Skin of body (tissue), 3 donors: ENCODE measurements at places on chromosomes 5 and 9.

GRCh38 chr5:1255081-1255561 lies 29.9 kb downstream of the SLC6A18 start:
- no peak for DNase-seq

- peak; percentile 84 for DNase-seq
Observed at GRCh38 chr5:131776450-131776849, 20.4 kb downstream of the FNIP1 start.

GRCh38 chr5:32232441-32233219 lies 58.5 kb upstream of the GOLPH3 start:
- peak; percentile 23 for DNase-seq

DNA sequence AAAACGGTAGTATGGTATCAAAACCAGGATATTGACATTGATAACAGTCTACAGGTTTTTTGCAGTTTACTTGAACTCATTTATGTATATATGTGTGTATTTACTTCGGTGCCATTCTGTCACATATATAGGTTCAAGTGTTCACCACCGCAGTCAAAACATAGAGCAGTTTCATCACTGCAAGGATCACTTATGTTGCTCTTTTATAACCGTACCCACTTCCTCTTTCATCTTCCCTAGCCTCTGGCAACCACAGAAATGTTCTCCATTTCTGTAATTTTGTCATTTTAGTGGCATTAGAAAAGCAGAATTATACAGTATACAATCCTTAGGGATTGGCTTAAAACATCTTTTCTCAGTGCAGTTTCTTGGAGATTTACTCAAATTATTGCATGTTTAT lies 90.3 kb downstream of the SH3GL2 start:
- DNase-seq: no peak

- DNase-seq: peak; percentile 44
Observed at GRCh38 chr9:130301483-130302286, 36.1 kb downstream of the HMCN2 start.

- DNase-seq: no peak
Observed at GRCh38 chr5:158974775-158975174, 124.9 kb downstream of the EBF1 start.
